A549 treated with CpdA at 1 μM for 4 hours (cell line): ENCODE measurements at places on chromosomes 12 and 14. TPM values are rescaled to one million over a fixed set of nuclear protein-coding genes. Genes with fewer than 3 reads are reported as not detected.

MGST1 gene
- total RNA-seq: 733 to 785 TPM (median 773 TPM) in 5 replicates

IL26 gene
- not detected in 5 replicates for total RNA-seq

MYH6 gene
- not detected in 5 replicates for total RNA-seq

CAPZA3 gene
- total RNA-seq: not detected in 5 replicates

ATL1 gene
- total RNA-seq: 3.9 to 6.3 TPM (median 4.7 TPM) in 5 replicates

TOMM20L gene
- total RNA-seq: not detected in 5 replicates

KRT5 gene
- 0.08 to 0.25 TPM (median 0.09 TPM) in 3 of 5 replicates, not detected in the others for total RNA-seq

DPPA3 gene
- not detected in 5 replicates for total RNA-seq

TPPP2 gene
- total RNA-seq: not detected in 5 replicates

ARID4A gene
- 3.7 to 8.3 TPM (median 5.1 TPM) in 5 replicates for total RNA-seq

GLIPR1L1 gene
- not detected in 5 replicates for total RNA-seq

C12orf50 gene
- 0.05 to 0.19 TPM (median 0.13 TPM) in 3 of 5 replicates, not detected in the others for total RNA-seq

PTPRB gene
- 0.50 to 1.2 TPM (median 0.92 TPM) in 5 replicates for total RNA-seq

TMEM119 gene
- total RNA-seq: 0.07 to 0.18 TPM (median 0.10 TPM) in 3 of 5 replicates, not detected in the others

SERPINA5 gene
- total RNA-seq: 0.06 to 0.29 TPM (median 0.14 TPM) in 4 of 5 replicates, not detected in the other

CPNE6 gene
- total RNA-seq: not detected in 5 replicates

KRT6A gene
- total RNA-seq: 0.15 to 0.42 TPM (median 0.29 TPM) in 5 replicates

RAN gene
- 1,512 to 1,851 TPM (median 1,822 TPM) in 5 replicates for total RNA-seq

CISTR gene
- not detected in 5 replicates for total RNA-seq

SCN8A gene
- total RNA-seq: 1.2 to 2.5 TPM (median 1.8 TPM) in 5 replicates

KRT78 gene
- 0.06 TPM in 1 of 5 replicates, not detected in the others for total RNA-seq

RD3L gene
- total RNA-seq: not detected in 5 replicates

HOXC13 gene
- 7.5 to 12.4 TPM (median 8.7 TPM) in 5 replicates for total RNA-seq

HCAR1 gene
- 0.02 to 0.05 TPM (median 0.03 TPM) in 4 of 5 replicates, not detected in the other for total RNA-seq

TRAF3 gene
- total RNA-seq: 19.8 to 28.9 TPM (median 27.4 TPM) in 5 replicates

INF2 gene
- total RNA-seq: 87.4 to 152 TPM (median 142 TPM) in 5 replicates

PRIMA1 gene
- total RNA-seq: 0.21 to 0.40 TPM (median 0.31 TPM) in 5 replicates

FLRT2 gene
- total RNA-seq: 3.3 to 5.0 TPM (median 3.8 TPM) in 5 replicates

OAS2 gene
- total RNA-seq: 0.22 to 0.38 TPM (median 0.30 TPM) in 5 replicates

SLC6A13 gene
- total RNA-seq: 0.21 to 0.66 TPM (median 0.51 TPM) in 4 of 5 replicates, not detected in the other

KLHL33 gene
- total RNA-seq: 0.01 TPM in 1 of 5 replicates, not detected in the others

MIP gene
- total RNA-seq: 0.14 to 0.26 TPM (median 0.20 TPM) in 3 of 5 replicates, not detected in the others

FAM161B gene
- total RNA-seq: 1.5 to 2.2 TPM (median 1.8 TPM) in 5 replicates

CHD8 gene
- total RNA-seq: 38.5 to 43.6 TPM (median 42.0 TPM) in 5 replicates

CEP170B gene
- 19.0 to 27.2 TPM (median 20.7 TPM) in 5 replicates for total RNA-seq

ESPL1 gene
- 18.7 to 21.3 TPM (median 19.6 TPM) in 5 replicates for total RNA-seq

NEUROD4 gene
- total RNA-seq: not detected in 5 replicates

KRT2 gene
- 0.03 TPM in 1 of 5 replicates, not detected in the others for total RNA-seq

P2RX2 gene
- not detected in 5 replicates for total RNA-seq

B4GALNT1 gene
- total RNA-seq: 36.6 to 54.4 TPM (median 48.1 TPM) in 5 replicates
